ENCODE measurements at places on chromosomes 16 and 17.

- peak; percentile 85 for DNase-seq
Measured at GRCh38 chr17:57459286-57459915, 203.1 kb downstream of the MSI2 start.

DNA sequence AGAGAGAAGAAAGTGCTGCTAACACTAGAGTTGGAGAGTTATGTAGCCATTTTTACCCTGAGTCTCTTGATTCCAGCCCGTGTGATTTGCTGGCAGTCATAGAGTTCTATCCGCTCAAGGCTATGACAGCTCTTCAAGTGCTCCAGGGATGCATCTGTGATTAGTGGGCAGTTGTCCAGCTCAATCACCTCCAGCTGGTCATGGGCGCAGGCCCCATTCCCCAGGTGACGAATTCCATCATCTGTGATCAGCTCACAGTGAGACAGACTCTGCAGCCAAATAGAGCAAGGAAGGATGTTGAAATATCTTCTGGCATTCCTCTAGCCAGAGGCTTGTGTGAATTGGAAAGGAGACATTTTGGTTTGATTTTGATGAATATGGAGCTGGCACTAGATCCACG is 38.4 kb upstream of the STAC2 start:
- no peak for DNase-seq

DNA sequence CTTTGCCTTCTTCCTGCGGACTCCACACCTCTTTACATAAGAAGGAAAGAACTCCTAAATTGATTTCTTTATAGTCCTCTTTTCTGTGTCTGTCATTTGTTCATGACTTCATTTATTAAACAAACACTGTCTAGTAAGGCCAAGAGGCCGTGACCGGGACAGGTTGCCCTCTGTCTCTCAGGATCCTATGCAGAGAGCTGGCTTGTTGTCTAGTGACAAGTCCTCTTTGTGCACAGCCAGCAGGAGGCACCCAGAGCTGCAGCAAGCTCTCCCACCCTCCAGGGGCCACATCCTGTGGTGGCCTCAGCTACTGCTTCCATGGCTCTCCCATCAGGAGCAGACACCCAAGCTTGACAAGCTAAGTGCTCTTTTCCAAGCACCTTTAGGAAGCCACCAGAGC is 50.6 kb downstream of the PLD6 start:
- DNase-seq: no peak

- DNase-seq: no peak
Measured at GRCh38 chr16:24344784-24345183, 88.6 kb downstream of the CACNG3 start.

GRCh38 chr16:20881503-20881878 is 18.7 kb downstream of the DCUN1D3 start:
- no peak for DNase-seq

DNA sequence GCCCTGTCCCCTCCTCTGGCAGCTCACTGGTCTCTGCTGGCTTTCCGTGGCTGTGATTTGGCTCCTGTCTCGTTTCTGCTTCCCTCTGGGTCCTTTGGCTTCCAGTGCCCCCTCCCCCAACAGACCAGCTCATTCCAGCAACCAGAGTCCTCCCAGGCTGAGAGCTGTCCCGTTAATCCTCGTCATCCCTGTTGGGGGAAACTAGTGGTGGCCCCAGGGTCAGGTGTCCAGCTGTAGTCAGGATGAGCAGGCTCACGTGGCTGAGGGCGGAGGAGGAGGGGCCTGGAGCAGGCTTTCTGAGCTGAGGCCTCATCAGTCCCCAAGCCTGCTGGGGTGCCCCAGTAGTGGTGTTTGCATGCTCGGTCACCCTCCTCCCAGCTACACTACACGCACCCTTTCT is 10.7 kb upstream of the CBX4 start:
- DNase-seq: no peak

DNA sequence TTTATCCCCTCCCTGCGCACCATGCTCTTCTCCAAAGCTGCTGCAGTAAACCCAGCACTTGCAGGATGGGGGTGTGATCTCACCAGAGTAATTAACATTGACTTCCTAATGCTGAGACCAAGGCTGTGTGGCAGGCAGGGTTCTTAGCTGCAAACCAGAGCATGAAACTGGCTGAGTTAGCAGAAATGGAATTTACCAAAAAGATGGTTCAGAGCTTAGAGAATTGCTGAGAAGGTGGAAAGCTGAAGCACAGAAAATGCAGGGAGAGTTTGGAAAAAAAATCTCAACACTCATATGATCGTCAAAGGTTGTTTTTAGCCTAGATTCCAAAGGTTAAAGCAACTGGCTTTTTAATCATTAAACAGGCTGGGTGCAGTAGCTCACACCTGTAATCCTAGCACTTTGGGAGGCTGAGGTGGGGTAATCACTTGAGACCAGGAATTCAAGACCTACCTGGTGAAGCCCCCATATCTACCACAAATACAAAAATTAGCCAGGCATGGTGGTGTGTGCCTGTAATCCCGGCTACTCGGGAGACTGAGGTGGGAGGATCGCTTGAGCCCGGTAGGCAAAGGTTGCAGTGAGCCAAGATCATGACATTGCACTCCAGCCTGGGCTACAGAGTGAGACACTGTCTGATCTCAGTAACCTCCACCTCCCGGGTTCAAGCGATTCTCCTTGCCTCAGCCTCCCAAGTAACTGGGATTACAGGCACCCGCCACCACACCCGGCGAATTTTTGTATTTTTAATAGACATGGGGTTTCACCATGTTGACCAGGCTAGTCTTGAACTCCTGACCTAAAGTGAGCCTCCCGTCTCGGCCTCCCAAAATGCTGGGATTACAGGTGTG is 6.0 kb upstream of the TXNDC11 start:
- DNase-seq: no peak

- no peak for DNase-seq
Measured at GRCh38 chr17:50916708-50917417, 50.7 kb upstream of the TOB1 start.

DNA sequence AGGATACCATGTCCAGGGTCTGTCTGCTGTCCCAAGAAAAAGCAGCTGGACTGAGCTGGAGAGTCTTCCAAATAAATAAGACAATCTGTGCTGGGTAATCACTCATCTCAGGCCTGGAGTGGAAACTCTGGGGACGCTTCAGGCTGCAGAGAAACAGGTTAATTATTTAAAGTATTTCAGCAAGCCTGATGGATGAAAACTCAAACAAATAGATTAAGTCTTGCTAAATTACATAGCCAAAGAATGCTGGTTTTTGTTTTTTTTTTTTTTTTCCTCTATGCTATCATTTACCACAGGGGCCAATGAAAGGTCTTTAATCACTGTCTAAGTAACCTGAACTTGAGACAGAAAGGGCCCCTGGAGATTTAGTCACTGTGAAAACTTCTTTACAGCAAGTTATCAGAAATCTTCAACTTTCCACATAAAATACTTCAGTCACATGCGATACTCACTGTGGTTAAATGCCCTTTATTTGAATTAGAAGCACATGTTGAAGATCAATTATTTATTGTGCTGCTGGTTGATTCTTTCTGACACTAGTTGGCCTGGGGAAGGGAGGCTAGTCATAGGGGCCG is 31.0 kb upstream of the KCNJ2 start:
- no peak for DNase-seq

GRCh38 chr17:266701-267667 is 85.5 kb upstream of the DOC2B start:
- no peak for DNase-seq
